ENCODE measurements at places on chromosomes 4 and X. TPM values are rescaled to one million over a fixed set of nuclear protein-coding genes. Genes with fewer than 3 reads are reported as not detected.

The USP51 gene
- total RNA-seq: 2.7 TPM

The F8A2 gene
- not detected for total RNA-seq

The ITGB1BP2 gene
- 1.6 TPM for total RNA-seq

The IL2 gene
- total RNA-seq: not detected

The RASSF6 gene
- total RNA-seq: not detected

The CETN2 gene
- 20.5 TPM for total RNA-seq

The DKC1 gene
- 29.8 TPM for total RNA-seq

The TMEM131L gene
- 26.7 TPM for total RNA-seq

The MCUB gene
- 28.1 TPM for total RNA-seq

The ADGRG2 gene
- 8.8 TPM for total RNA-seq

The UBE2K gene
- total RNA-seq: 25.4 TPM

The TMPRSS11F gene
- total RNA-seq: not detected

The TEX13C gene
- not detected for total RNA-seq

The SH3RF1 gene
- total RNA-seq: 28.5 TPM

The F11 gene
- not detected for total RNA-seq

- DNase-seq: no peak
These were observed 18.2 kb upstream of the ANK2 start for GRCh38 chr4:113031212-113031611.

DNA sequence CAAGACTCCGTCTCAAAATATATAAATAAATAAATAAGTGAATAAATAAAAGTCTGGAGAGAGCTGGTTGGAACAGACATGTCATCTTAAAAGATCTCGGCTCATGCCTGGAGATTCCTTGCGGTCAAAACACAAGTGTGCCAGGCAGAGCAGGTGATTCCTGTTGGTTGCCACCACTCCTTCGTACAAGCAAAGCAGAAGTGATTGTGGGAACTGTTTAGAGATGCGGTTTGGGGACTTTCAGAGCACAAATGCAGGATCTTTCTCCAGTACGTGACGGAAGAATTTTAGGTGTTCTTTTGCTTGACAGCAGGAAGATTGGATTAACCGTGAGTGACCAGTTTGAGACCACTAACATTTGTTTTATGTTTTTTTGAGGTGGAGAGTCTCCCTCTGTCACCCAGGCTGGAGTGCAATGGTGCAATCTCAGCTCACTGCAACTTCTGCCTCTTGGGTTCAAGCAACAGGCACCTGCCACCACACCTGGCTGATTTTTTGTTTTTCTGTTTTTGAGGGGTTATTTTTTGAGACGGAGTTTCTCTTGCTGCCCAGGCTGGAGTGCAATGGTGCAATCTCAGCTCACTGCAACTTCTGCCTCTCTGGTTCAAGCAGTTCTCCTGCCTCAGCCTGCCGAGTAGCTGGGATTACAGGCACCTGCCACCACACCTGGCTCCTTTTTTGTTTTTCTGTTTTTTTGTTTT lies 2.8 kb upstream of the CRLF2 start:
- no peak for DNase-seq

DNA sequence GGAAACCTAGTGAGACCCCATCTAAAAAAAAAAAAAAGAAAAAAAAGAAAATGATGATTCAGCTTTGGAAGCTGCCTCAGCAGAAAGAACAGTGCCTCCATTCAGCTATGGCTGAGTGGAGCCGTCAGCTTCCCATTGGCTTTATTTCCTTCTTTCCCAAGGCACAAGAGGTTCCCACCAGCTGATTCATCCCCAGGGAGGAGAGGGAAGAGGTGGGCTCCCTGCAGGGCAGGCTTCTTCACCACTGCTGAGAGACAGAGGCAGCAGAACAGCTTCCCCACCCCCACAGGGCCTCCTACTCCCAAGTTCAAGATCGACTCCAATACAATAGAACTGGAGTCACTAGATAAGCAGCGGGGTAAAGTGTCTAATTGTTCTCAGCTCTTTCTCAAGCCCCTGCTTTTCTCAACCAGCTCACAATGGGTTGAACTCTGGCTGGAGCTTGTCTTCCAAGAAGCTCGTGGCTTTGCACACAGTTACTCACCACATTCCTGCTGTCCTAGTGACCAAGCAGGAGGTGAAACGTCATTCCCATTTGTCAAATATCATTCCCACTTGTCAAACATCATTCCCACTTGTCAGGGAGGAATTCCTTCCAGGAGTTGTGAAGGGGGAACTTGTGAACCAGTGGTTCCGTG lies 47.8 kb downstream of the FHDC1 start:
- no peak for DNase-seq

DNA sequence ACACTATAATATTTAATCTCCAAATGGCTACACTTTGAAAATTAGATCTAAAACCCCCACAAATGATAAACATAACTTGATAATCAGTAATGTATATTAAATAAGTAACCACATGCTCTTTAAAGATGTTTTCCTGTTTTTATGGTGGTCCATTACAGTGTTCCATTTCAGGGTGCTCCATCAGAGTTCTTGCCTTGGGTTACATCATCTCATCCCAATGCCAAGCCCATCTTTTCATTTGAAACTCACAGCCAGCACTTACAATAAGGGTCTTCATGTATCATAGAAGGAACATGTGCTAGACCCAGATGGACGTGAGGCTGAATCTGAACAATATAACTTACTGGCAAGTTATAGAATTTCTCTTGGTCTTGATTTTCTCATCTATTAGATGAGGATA lies 10.5 kb upstream of the PAQR3 start:
- DNase-seq: no peak

DNA sequence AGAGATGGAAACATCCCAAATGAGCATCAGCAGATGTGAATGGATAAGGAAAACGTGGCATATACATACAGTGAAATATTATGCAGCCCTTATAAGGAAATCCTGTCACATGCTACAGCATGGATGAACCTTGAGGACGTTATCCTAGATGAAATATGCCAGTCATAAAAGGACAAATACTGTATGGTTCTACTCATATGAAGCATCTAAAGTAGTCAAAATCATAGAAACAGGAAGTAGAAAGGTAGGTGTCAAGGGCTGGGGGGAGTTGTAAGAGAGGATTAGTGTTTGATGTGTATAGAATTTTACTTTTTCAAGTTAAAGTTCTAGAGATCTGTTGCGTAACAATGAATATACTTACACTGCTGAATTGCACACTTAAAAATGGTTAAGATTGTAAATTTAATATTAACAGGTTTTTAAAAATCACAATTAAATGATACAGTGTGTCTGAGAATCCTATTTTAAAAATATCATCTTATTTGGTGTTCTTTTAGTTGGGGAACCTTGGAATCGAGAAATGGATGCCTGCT lies 58.5 kb downstream of the KDM6A start:
- no peak for DNase-seq

- DNase-seq: no peak
These were observed 1.7 kb downstream of the EIF1AX start for GRCh38 chrX:20139966-20140365.

DNA sequence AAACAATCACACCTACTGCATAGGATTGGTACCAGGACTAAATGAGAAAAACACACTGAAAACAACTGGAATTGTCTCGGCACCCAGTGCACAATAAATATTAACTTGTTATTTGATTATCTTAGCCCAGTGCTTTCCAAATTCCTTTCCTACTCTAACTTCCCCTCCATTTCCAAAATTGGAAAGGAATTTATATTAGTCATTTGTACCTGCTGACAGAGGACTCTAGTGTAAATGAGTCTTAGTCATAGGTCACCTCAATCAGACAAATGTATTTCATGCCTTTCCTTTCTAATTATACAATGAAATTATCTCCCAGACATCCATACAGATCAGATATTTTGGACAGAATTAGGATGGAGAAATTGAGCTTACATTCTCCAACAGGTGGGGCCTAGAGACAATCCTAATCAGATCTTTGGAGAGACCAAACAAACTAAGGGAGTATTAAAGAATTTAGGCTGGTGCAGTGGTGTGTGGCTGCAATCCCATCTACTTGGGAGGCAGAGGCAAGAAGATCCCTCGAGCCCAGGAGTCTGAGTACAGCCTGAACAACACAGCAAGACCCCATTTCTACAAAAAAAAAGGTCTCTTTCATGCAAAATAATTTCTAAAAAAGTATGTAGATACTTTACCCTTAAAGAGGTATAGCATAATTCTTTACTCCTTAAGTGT lies 10.1 kb downstream of the SH3D19 start:
- DNase-seq: no peak

- DNase-seq: no peak
These were observed 1471.8 kb downstream of the PCDH7 start for GRCh38 chr4:32191961-32192360.

- DNase-seq: no peak
These were observed 309.4 kb downstream of the PPP3CA start for GRCh38 chr4:101037938-101038413.

GRCh38 chr4:170122252-170122651 lies 32.5 kb upstream of the AADAT start:
- DNase-seq: no peak

- DNase-seq: no peak
These were observed 29.7 kb downstream of the PARM1 start for GRCh38 chr4:74962584-74962983.

DNA sequence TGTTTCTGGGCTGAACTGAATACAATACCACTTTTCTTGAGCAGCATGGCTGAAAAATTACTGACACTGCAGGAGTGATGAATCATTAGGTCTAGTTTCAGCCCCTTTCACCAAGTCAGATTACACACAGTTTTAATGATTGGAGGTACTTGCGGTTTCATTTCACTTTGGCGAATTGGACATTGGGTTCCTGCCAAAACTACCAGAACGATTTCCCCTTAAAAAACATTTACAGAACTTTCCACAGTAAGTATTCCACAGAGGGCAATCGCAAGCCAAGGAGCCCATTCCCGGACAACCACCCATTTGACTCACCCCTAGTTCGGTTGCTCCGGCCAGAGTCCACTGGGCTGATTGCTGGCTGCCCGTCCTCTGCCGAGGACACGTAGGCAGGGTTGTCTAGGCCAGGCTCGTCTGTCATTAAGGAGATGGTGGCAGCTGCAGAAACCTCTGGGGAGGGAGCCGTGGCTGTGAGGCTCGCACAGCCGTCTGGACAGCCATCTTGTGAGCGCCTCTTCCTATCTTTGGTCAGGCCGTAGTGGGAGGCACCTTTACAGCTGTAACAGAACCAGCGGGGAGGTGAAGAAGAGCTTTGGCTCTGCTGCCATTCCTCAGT lies 83.5 kb downstream of the LNX1 start:
- DNase-seq: no peak

DNA sequence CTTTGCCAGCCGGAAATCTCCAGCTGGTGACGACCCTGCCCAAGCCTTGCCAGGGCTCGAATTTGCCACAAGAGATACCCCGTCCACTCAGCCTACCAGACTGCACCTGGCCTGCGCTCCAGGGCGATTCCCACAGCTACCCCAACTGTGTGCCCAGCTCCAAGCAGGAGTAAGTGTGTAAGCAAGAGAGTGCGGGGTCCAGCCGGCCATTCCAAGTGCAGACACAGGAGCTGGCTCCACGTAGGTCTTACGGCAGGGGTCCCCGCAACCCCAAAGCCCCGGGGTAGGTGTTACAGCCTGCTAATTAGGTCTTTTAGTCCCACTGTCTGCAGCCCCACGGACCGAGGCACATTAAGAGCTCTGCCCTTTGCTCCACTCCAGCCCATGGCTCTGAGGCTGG lies 1305.2 kb downstream of the ARAP2 start:
- no peak for DNase-seq

- no peak for DNase-seq
These were observed 8.9 kb upstream of the TRIML1 start for GRCh38 chr4:188130355-188130754.

- no peak for DNase-seq
These were observed 227.0 kb downstream of the DKK2 start for GRCh38 chr4:106809076-106809475.

GRCh38 chr4:7652451-7652881 lies 217.7 kb upstream of the PSAPL1 start:
- no peak for DNase-seq

DNA sequence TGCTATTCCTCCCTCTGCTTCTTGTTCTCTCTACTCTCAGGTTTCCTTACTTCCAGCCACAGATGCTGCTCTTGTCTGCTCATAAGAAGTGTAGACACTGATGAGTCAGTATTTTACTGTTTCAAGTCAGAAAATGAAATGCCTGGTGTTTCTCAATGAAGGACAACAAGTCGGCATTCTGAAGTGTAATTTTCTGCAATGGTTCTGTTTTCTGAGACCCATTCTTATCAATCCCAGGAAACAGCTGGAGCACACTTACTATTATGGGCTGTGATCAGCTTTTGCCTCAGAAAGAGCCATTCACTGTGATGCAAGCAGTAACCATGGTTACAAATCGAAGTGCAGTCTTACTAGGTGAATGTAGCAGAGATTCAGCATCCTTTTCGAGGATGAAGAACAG lies 42.0 kb downstream of the SLC4A4 start:
- DNase-seq: no peak

- DNase-seq: no peak
These were observed 141.7 kb downstream of the BRWD3 start for GRCh38 chrX:80667967-80668366.

- DNase-seq: no peak
These were observed 1117.6 kb upstream of the PRKX start for GRCh38 chrX:4830880-4831557.

DNA sequence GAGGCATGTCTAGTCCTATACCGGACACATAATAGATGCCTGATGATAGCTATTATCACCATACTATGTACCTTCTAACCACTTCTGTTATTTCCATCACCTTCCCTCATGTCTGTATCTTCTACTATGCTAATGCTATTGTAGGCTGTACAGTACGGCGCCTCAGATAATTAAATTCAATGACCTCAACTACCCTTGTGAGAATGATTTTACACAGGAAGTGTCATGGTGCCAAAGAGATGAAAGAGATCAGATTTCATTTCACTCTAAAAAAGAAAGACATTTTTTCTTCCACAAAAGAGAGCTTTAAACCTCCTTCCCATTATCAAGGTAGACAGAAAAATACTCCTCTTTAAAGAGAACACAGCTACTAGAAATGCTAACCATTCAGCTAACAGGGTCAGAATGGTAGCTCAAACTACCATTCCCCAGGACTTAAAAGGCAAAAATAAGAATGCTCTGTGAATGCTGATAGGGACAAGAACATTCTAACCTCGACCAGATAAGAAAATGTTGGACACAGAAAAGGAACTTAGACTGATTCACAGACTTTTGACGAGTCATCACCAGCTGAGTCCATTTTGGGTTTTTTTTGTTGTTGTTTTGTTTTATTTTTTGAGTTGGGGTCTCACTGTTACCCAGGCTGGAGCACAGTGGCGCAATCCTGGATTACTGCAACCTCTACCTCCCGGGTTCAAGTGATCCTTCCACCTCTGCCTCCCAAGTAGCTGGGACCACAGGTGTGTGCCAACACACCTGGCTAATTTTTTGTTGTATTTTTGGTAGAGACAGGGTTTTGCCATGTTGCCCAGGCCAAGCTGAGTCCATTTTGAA lies 99.2 kb upstream of the RAPGEF2 start:
- DNase-seq: no peak

Measured in omental fat pad (tissue), 4 donors.